ENCODE measurements at places on chromosomes 16 and 17.

- DNase-seq = no peak
Observed at GRCh38 chr16:88132836-88133506, 181.7 kb downstream of the BANP start.

DNA sequence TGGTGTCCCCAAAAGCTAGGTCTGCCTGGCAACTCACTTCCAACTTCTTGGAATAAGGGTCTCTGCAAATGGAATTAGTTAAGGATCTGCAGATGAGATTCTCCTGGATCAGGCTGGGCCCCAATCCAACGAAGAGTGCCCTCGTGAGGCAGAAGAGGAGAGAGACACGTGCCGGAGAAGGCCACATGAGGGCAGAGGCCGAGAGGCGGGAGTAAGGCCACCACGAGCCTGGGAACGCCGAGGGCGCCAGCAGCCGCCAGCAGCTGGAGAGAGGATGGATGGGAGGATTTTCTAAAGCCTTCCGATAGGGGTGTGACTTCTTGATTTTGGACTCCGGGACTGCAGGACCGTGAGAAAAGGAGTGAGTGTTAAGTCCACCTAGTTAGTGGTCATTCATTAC is 76.3 kb downstream of the JPH3 start:
- no peak for DNase-seq

DNA sequence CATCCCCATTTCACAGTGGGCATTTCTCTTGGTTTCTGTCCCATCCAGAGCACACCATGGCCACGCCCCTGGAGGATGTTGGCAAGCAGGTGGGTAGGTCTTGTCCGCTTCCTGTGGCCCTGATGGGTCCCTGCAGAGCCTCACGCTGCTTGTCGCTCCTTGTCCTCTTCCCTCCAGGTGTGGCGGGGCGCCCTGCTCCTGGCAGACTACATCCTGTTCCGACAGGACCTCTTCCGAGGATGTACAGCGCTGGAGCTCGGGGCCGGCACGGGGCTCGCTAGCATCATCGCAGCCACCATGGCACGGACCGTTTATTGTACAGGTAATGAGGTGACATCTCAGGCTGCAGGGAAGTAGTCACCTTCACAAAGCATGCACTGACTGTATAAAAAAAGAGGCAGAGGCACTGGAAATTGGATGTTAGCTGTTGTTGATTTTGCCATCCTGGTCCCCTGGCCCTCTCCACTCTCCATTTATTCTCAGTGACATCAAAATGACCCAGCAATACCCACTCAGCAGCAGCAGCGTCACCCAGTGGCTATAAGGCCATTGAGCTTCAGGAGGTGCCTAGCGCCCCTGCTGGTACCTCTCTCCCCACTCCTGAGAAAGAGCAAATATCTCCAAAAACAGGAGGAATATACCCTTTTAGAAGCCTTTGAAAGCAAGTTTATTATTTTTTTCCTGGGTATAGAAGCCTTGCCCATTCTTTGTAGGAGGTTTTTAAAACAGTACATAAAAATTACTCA is 13.7 kb downstream of the METTL22 start:
- DNase-seq = peak; percentile 45

- DNase-seq = no peak
Observed at GRCh38 chr17:5110816-5111215, 862 bp downstream of the ZNF232 start.

GRCh38 chr16:82625066-82625968 is 1.5 kb upstream of the CDH13 start:
- no peak for DNase-seq

GRCh38 chr17:6592173-6592572 is 35.8 kb upstream of the PITPNM3 start:
- DNase-seq = peak; percentile 50

DNA sequence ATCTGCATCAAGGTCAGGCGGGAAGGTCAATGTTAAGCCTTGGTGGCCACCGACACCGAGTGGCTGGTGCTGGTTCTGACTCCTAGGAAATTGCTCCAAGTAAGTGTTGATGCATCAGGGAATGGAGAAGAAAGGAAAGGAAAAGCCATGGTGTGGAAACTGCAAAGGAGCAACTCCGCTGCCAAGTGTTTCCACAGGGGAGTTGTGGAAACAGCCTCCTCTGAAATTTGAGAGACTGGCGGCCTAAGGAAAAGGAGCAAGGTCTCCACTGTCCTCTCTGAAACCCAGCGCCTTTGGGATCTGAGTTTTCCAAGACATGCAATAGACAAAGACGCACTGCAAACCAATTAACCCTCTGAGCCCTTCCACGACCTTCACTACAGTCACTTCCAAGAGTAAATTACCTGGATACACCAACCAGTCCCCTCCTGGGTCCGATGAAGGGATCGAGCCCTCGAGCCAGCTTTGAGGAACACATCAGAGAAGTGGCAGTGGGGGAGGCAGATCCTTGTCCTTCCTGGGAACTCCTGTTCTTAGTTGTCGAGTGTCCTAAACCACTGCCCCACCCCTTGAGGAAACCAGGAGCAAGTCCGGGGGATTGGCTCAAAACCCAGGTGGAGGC is 51.1 kb downstream of the SRL start:
- no peak for DNase-seq

GRCh38 chr16:29686740-29687332 is 7.9 kb downstream of the QPRT start:
- no peak for DNase-seq

All from iris pigment epithelial cell (primary cell).